ENCODE measurements at places on chromosomes 5 and 9.

DNA sequence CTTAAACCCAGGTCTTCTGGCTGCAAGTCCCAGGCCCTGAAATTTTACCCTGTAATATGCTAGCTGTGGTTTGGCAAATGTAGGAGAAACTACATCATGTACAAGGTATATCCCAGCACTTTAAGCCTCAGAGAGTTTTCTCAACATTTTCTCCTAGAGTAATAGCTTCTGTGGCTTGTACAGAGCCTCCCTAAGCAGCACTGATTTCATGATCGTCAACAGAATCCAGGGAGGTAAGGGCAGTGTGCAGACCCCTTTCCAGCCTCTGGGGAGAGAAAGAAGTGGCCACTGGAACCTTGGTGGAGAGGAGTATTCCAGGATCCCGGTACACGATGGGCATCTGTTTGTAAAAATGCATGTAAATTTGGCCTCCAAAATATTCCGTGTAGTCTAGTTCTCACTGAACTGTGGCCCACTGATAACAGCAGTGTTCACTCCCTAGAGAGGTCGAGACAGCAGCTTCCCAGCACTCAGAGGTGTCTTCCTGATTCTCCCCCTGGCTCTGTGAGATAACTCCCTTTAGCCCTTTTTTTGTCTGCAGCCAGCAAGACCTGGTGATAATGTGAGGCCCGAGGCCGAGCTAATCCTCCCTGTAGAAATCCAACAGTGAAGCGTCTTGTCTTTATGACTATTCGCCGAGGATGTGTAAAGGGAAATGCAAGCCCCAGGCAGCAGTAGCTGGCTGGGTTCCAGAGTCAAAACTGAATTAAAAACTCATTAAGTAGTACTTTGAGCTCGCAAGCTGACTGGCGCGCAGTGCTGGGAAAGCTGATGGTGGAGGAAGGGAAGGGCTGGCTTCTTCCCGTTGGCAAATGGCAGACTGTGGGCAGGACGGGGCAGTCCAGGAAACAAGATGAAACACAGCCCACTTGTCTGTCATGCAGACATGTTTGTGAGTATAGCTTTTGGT lies 59.0 kb downstream of the MAP1B start:
- no peak for DNase-seq

DNA sequence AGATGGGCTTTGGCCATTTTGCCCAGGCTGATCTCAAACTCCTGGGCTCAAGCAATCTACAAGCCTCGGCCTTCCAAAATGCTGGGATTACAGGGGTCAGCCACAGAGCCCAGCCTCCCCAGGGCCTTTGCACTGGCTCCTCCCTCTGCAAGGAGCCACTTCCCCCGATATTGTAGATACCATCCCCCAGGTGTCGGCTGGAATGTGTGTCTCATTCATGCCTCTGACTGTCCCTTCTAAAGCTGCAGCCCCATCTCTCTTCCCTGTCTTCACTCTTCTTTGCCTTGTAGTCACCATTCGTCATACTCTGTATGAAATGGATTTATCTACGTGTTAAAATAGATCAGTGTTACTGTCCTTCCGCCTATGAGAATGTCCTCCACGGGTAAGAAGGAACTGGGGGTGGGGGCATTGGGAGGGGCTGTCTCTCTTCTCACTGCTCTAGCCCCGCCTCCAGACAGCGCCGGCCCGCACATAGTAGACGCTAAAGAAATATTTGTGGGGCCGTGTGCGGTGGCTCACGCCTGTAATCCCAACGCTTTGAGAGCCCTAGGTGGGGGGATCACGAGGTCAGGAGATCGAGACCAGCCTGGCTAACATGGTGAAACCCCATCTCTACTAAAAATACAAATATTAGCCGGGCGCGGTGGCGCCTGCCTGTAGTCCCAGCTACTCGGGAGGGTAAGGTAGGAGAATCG lies 68.5 kb downstream of the LMX1B start:
- no peak for DNase-seq

GRCh38 chr5:120314191-120314590 lies 149.9 kb upstream of the PRR16 start:
- no peak for DNase-seq

DNA sequence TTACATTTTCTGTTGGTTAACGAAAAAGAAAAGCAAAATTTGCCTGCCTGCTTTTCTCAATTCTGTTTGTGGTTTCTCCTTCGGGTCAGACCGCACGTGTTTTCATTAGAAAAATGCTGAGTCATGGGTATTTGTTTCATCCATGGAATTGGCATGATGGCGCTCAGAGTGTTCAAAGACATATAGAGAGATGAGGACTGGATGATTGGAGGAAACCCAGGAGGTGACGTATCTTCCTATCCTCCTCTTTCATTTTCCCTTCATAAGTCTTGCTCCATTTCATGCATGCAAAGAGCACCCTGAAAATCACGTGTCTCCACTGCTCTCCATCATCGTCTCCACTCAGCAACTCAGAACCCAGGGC lies 353.8 kb upstream of the WWC1 start:
- no peak for DNase-seq

GRCh38 chr5:1345876-1346626 lies 1.2 kb upstream of the CLPTM1L start:
- no peak for DNase-seq

DNA sequence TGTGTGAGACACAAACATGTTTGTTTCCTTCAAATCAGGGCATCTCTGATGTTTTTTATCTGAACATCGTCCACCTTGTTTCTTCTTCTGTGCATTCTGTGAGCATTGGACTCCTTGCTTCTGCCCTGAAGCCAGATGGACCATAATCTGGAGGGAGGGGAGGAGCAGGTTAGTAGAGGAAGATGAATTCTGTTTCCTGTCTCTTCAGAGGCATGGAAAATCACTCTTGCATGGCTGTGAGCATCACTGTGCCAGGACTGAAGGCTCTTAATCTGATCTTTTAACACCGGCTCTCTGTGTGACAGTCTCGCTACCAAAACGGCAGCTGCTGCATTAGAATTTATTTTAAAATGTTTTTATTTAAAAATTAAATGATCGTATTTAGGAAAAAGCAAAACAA lies 43.3 kb downstream of the TLE4 start:
- no peak for DNase-seq

DNA sequence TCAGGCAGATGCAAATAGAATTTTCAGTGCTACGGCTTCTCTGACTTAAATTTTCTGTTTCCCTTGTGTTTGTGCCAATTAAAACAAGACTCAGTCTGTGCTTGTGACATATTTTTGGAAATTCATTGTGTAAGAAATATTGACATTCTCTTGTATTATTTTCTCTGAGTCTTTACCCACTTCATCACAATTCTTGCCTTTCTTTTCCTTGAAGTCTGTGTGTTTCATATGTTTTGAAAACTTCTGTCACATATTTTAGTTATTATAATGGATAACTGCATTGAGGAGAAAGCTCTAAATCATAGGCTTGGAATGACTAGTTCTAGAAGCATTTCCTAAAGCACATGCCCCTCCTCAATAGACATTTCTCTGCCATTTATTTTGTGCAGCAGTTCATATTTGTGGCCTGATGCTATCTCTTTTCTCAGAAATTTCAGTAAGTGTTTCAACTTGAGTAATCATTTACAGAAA lies 206.6 kb downstream of the PALM2AKAP2 start:
- DNase-seq: peak; percentile 49

All from AG04450 (cell line).